Mesendoderm (in vitro differentiated cells): ENCODE measurements at places on chromosomes 4 and X.

DNA sequence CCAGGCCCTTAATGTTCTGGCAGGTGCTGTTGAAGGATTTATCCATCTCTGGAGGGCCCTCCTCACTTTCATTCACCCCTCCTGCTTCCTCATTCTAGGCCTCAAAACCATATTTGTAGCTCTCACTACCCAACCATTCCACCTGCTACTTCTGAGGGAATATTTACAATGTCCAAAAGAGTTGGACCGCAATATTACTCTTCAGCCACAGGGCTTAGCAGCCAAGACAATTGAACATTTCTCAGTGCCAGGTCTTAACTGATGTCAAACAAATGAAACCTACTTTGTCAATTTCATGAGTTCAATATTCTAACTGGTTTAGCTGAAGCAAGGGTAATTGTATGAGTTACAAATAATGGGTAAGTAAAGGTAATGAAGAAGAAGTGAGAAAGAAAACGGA is 113.2 kb downstream of the ENOX2 start:
- H3K36me3 ChIP-seq, result no peaks in the 10 kb centered on the region
- H3K27me3 ChIP-seq, result no peaks in the 10 kb centered on the region
- no peak for DNase-seq
- no peaks in the 10 kb centered on the region for H3K4me1 ChIP-seq

DNA sequence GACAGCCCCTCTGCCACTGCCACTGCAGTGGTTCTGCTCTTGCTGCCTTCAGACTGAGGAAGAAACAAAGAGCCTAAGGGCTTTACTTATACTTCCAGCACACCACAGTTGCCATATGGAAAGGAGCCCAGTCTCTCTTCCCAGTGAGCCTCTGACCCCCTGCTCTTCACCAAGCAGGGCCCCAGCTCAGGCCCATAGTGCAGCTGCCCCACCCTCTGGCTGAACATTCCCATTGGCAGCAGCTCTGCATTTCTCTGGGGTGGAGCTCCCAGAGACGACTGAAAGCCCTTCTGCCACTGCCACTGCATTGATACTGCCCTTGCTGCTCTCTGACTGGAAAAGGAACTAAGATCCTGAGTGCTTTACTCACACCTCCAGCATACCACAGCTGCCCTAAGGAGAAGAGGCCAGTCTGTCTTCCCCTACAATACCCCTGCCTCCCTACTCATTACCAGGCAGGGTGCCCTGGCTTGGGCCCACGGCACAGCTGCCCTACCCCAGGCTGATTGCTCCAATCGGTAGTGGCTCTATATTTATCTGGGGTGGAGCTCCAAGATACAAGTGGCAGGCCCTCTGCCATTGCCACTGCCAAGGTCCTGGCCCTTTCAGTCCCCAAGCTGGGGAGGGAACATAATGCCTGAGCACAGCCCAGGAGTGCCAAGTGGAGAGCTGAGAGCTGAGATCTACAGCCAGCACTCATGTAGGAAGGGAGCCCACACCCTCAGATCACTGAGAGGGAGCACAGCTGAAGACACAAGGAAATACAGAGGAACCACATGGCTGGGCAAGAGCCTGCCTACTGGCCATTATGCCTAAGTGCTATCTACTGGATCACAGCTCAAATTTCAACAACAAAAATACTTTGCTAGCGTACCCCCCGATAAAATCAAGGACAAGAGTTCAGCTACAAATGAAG is 36.0 kb downstream of the AWAT2 start:
- H3K27ac ChIP-seq, result no peak overlapping the region
- no peaks in the 10 kb centered on the region for H3K27me3 ChIP-seq
- no peaks in the 10 kb centered on the region for H3K36me3 ChIP-seq
- H3K4me3 ChIP-seq, result no peak overlapping the region

GRCh38 chrX:65491620-65492019 is 43.0 kb downstream of the LAS1L start:
- H3K27ac ChIP-seq, result no peak overlapping the region
- H3K4me1 ChIP-seq, result peaks cover 2% of the 10 kb centered on the region
- H3K4me3 ChIP-seq, result no peak overlapping the region
- DNase-seq, result no peak
- no peaks in the 10 kb centered on the region for H3K36me3 ChIP-seq
- H3K27me3 ChIP-seq, result no peaks in the 10 kb centered on the region

- H3K27ac ChIP-seq, result no peak overlapping the region
- no peaks in the 10 kb centered on the region for H3K4me1 ChIP-seq
- H3K4me3 ChIP-seq, result no peak overlapping the region
Measured at GRCh38 chrX:110568441-110568840, 209.8 kb downstream of the RTL9 start.

DNA sequence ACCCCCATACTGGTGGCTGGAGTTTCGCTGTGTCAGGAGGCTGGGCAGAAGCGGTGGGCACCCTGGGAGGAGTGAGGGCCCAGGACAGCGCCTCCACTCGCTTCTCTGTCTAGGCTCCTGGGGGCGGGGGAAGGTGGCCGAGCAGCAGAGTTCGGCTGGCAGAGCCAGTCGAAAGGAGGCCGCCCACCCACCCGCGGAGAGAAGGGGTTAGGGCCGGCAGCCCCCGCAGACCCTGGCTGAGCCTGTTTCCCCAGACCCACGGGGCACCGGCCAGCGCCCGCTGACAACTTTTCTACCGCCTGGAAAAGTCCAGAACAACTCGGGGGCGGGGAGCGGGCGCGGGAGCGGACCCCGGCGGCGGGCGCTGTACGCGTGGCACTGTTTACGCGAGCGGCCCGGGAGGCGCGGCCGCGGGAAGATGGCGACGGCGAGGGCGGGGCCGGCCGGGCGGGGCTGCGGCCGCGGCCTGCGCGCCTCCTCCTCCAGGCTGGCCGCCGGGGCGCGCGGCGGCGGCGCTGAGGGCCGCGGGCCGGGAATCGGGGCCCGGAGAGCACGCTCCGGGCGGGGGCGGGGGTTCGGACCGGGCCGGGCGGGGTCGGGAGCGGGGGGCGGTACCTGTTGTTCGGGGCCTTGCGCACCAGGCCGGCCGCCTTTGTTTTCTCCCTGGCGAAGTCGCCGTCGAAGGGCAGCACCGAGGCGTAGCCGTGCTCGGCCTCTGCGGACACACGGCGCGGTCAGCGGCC is 628 bp downstream of the MXD4 start:
- no peaks in the 10 kb centered on the region for H3K4me1 ChIP-seq
- H3K27me3 ChIP-seq, result no peaks in the 10 kb centered on the region
- peak overlapping the region; percentile 62 for H3K27ac ChIP-seq
- peak; percentile 53 for DNase-seq
- H3K36me3 ChIP-seq, result no peaks in the 10 kb centered on the region
- H3K4me3 ChIP-seq, result peak overlapping the region; percentile 65

GRCh38 chr4:11700751-11701226 is 272.1 kb upstream of the HS3ST1 start:
- no peaks in the 10 kb centered on the region for H3K36me3 ChIP-seq
- H3K4me3 ChIP-seq, result no peak overlapping the region
- no peak for DNase-seq
- H3K27ac ChIP-seq, result no peak overlapping the region
- H3K4me1 ChIP-seq, result peaks cover 5% of the 10 kb centered on the region
- no peaks in the 10 kb centered on the region for H3K27me3 ChIP-seq

GRCh38 chrX:33252306-33252825 is 41.0 kb upstream of the DMD start:
- H3K4me3 ChIP-seq, result no peak overlapping the region
- no peak overlapping the region for H3K27ac ChIP-seq
- peak; percentile 69 for DNase-seq
- no peaks in the 10 kb centered on the region for H3K36me3 ChIP-seq

GRCh38 chr4:68257719-68258118 is 12.2 kb upstream of the TMPRSS11B start:
- no peaks in the 10 kb centered on the region for H3K4me1 ChIP-seq
- no peak for DNase-seq

GRCh38 chr4:6773106-6773505 is 9.4 kb upstream of the KIAA0232 start:
- DNase-seq, result no peak
- no peaks in the 10 kb centered on the region for H3K4me1 ChIP-seq
- no peaks in the 10 kb centered on the region for H3K27me3 ChIP-seq
- no peak overlapping the region for H3K27ac ChIP-seq
- H3K36me3 ChIP-seq, result no peaks in the 10 kb centered on the region

- H3K36me3 ChIP-seq, result no peaks in the 10 kb centered on the region
- H3K27me3 ChIP-seq, result peaks cover 80% of the 10 kb centered on the region
- H3K4me1 ChIP-seq, result peaks cover 5% of the 10 kb centered on the region
- DNase-seq, result peak; percentile 31
- no peak overlapping the region for H3K27ac ChIP-seq
Measured at GRCh38 chr4:41751449-41752061, 3.0 kb upstream of the PHOX2B start.

DNA sequence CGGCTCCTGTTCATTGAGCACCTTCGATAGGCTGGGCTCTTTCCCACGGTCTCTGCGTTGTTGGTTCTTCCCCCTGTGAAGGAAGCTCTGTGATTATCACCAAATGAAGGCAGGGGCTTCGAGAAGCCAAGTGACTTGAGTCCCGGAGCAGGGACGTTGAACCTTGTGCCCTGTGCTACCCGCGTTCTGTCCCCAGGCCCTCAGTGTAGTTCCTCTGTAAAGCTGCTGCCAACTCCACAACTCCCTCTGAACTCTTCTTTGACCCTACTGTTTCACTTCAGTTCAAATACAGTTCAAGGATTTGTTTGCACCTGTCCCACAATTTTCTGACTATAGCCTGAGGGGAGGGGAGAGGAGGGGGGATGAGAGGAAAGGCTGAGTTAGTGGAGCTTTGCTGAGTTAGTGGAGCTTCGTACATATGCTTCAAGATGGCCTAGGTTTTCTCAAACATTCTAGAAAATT is 635 bp upstream of the PHF8 start:
- peak overlapping the region; percentile 90 for H3K27ac ChIP-seq
- H3K36me3 ChIP-seq, result no peaks in the 10 kb centered on the region
- no peak for DNase-seq

GRCh38 chr4:24211856-24212255 is 322.0 kb upstream of the PPARGC1A start:
- H3K36me3 ChIP-seq, result no peaks in the 10 kb centered on the region
- no peaks in the 10 kb centered on the region for H3K4me1 ChIP-seq
- H3K4me3 ChIP-seq, result no peak overlapping the region
- peak; percentile 18 for DNase-seq

DNA sequence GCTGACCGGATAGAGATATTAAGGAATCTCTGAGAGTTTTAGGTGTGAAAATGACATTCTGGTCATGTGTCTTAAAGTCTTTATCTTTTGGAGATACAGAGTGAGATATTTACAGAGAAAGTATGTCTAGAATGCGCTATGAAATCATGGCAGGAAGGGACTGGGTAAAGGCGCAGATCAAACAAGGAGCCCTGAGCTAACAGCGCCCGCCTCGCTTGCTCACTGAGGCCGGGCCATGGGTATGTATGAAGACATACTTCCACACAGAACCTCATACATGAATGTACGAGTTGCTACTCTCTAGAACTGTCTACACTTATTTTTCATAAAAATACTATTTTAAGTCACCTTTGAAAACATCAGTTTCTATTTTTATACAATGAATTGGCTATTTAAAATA is 20.0 kb downstream of the FAM53A start:
- no peak overlapping the region for H3K4me3 ChIP-seq
- H3K27ac ChIP-seq, result no peak overlapping the region
- H3K27me3 ChIP-seq, result no peaks in the 10 kb centered on the region
- H3K36me3 ChIP-seq, result no peaks in the 10 kb centered on the region
